ENCODE measurements at places on chromosomes 12 and 14.

GRCh38 chr12:107515446-107515958 is 170.1 kb upstream of the PWP1 start:
- peak; percentile 96 for DNase-seq

DNA sequence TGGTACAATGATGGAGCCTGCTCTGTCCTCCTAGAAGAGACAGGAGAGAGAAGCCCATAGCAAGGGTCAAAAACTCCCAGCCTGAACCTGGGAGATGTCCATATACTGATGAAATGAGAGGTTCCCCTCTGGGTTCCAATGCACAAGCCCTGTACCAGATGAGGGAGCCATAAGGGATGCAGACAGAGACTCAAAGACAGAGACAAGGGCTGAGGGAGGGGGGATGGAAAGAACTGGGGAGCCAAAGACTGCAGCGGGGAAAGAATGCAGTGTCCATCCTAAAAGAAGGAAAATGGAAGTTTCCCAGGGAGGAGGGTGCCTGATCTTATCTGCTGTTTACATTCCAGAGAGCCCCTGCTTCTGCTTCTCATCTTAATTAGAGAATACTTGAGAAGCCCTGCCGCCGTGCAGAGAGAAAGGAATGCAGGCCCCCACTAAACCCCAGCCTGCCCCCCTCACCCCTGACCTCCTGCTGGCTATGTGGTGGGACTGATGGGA is 27.7 kb downstream of the KRT18 start:
- peak; percentile 63 for DNase-seq

- DNase-seq = no peak
Observed at GRCh38 chr14:61780125-61780524, 17.9 kb downstream of the SNAPC1 start.

GRCh38 chr12:114395233-114395632 is 10.7 kb downstream of the TBX5 start:
- DNase-seq = no peak

DNA sequence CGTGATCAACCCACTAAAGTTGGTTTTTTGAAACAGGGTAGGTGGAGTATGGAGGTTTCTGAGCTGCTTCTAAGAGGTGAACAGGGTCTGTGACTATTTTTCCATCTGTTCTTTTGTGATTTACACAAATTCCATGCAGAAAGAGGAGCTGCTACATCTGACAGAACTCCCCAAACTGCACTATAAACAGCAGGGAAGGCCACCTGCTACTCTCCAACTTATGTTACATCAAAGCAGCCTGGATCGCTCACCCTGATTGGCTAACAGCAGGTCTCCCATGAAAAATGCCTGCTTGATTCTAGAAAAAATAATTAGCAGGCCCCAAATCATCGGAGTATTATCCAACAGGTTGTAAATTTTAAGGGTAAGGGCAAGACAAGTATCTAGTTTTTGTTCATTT is 282.9 kb upstream of the FLRT2 start:
- DNase-seq = no peak

GRCh38 chr12:92544322-92544721 is 158.5 kb upstream of the PLEKHG7 start:
- no peak for DNase-seq

- DNase-seq = no peak
Observed at GRCh38 chr14:50656776-50657175, 11.3 kb downstream of the SAV1 start.

GRCh38 chr12:57299514-57300016 is 48.6 kb upstream of the STAC3 start:
- DNase-seq = peak; percentile 56

DNA sequence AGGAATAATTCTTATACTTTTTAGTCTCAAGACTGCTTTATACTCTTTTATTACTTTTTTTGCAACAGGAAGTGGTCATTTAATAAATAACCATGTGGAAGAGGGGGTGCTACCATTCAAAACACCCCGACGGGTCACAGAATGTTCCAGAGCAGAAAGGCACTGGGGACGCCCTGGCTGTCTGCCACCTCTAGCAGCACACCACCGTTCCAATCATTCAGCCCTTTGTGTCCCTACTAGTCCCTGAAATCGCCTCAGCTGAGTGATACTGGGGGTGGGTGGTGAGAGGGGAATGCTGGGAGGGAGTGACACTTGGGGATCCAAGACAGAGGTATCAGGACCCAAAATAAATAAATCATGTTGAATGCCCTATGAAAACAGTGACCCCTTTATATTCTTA is 52.4 kb downstream of the MON2 start:
- DNase-seq = no peak

DNA sequence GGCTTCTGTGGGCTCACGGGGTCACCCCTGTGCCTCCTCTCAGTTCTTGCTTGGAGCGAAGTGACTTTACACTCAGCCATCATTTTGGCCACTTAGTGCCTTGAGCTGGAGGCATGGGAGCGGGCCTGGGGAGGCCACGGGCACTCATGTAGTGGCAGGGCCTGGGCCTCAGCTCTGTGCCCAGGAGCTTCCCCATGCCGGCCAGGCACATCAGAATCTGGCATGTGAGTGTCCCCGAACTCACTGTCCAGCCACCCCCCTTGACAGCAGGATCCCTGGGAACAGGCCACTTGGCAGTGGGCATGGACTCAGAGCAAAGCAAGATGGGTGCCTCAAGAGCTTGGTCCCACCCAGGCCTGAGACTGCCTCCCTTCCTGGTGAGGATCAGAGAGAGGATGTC is 29.5 kb downstream of the DDX51 start:
- no peak for DNase-seq

Measured in choroid plexus epithelial cell (primary cell).